ENCODE measurements at places on chromosomes 11 and 22.

DNA sequence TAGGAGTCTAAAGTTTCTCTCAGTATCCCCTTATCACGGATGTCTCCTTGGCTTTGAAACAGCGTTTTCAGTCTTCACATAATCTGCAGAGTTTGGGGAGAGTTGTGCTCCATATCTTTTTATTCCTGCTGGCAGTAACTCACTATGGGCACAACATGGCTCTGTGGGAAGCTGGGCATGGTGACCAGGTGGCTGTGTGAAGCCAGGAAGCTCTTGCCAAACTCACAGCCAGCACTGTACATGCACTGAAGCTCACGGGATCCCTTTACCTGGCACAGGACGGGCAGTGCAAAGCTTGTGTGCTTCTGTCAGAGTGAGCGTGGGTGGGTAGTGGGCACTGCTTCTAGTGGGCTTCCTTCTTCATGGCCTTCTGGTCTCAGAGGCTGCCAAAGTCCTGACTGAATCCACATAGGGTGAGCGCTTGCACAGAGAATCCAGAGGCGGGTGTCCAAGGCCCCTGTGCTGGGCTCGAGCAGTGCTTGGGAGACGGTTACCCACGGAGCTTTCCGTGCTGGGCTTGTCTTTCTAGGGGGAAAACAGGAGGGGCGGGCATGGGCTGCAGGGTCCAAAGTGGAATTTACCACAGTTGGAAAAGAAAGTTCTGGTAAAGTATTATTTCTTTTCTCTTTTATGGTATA, 10.8 kb upstream of the KDM4E start:
- no peak for DNase-seq

DNA sequence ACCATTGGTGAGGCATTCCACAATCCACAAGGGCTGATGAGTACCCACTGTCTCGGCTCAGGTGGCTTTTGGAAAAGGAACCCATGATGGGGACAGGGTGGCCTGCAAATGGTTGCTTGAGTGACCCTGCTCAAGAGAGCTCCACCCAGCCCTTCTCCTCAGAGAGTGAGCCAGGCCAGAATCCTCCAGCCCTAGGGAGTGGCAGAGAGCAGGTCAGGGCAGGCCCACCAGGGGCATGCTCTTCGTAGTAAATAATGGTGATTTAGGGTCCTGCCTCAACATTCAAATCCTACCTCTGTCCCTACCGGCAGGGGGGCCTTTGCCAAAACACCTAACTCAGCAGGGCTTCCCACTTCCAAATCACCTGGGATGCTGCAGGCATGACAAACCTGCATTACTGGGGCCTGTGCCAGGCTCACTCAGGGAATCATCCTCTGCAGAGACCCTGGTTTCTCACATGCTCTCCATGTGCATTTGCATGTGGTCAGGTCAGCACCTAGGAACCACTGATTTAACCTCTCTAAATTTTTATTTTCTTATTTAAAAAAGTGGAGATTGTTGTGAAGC, 17.3 kb upstream of the TP53I11 start:
- DNase-seq, result no peak

- DNase-seq, result no peak
Measured at GRCh38 chr11:15818132-15818842, 538.1 kb downstream of the SOX6 start.

- DNase-seq, result no peak
Measured at GRCh38 chr11:36009473-36009872, 65.6 kb downstream of the LDLRAD3 start.

GRCh38 chr22:47793304-47794101, 1031.1 kb downstream of the TBC1D22A start:
- DNase-seq, result no peak
